Heart left ventricle (tissue), 16 donors: ENCODE measurements at places on chromosomes 7 and 10. TPM values are rescaled to one million over a fixed set of nuclear protein-coding genes. Genes with fewer than 3 reads are reported as not detected.

The CTAGE15 gene
- not detected for polyA plus RNA-seq

The CDC14C gene
- polyA plus RNA-seq = not detected

DNA sequence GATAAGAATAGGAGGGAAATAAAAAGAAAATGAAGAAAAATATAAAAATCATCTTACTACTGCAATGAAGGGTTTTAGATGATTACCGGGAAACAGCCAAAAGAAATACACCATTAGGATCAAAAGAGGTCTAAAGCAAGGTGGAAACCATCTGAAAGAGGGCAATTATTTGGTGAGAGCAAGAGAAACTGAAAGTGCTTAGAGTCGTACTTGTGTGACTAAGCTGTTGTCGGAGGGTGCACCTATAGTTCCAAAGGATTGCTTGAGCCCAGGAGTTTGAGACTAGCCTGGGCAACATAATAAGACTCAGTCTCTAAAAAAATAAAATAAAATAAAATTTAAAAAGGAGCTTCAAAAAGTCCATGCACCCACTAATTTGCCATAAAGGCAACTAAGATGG lies 169.5 kb downstream of the DKK1 start:
- DNase-seq = no peak

DNA sequence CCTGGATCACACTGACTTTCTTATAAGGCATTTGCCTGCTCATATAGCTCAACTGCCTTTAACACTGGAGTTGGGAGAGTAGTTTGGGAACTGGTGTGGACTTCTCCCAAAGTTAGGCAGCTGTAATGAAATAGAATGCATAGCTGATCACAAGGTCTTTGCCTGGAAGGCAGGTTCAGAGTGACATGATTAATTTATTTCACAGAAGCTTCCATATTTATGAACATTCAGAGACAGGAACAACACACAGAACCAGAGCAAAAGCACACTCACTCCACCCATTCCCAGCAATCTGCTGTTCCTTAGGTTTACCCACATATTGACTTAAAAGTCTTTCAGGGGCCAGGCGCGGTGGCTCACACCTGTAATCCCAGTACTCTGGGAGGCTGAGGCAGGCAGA lies 234.2 kb downstream of the REEP3 start:
- no peak for DNase-seq

- no peak for DNase-seq
These were observed 21.0 kb upstream of the EIF5AL1 start for GRCh38 chr10:79491143-79491835.

DNA sequence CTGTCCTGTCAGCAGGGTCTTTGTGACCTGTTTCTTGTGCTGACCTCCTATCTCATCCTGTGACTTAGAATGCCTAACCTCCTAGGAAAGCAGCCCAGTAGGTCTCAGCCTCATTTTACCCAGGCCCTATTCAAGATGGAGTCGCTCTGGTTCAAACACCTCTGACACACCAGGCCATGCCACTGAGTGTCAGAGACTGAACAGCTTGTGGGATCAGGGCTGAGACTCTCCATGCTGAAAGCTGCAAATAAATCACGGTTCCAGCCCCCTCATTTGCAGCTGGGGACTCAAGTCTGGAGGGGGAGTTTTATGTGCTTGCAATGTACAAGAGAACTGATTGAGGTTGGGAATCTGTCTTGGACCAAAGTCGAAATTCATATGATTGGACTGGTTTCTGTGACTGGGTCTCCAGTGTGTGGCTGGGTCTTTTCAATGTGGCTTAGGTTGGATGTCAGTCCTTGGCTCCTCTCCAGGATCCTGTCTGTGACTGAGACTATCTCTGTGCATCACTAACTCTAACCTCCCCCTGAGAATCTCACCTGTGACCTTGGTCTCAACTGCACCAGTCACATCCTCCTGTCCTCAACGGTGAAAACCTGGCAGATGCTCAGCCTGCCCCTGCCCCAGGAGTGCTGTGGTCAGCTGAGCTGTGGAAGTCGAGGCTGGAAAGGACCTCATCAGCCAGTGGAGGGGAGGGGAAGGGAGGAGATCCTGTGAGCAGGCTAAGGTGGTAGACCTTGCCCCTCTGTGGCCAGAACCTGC lies 11.7 kb downstream of the PRF1 start:
- no peak for DNase-seq

GRCh38 chr7:39073432-39073831 lies 95.7 kb downstream of the POU6F2 start:
- peak; percentile 22 for DNase-seq
